GM23338 (cell line): ENCODE measurements at places on chromosomes 5 and 9.

DNA sequence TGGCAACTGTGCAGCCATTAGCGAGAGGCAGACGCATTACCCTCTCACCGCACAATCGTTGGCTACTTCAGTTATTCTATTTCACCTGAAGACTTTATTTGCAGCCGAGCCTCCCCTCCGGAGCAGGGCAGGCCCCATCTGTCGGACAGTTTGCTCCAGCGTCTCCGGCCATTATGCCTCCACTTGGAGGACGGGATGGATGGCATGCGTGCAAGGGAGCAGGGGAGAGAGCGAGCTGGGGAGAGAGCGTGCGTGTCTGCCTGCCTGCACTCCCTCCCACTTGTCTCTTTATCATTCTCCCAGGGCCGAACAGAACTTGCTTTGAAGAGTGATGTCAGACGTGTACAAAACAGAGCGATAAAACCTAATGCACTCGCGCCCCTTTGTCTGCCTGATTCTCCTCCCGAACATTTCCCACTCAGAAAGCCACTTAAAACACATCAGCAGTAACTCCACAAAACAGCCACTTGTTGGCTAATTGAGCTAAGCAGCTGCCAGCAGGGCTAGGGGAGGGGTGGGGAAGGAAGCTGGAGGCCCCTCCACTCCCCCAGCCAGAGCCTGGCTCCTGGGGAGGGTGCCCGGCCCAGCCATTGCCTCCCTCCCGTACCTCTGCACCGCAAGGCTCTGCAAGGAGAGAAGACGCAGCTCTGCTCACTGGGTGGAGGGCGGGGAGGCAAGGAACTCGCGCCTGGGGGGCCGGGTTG lies 43.4 kb upstream of the FUBP3 start:
- DNase-seq = peak; percentile 56

GRCh38 chr5:158174918-158175851 lies 316.2 kb upstream of the CLINT1 start:
- DNase-seq = peak; percentile 95

- DNase-seq = no peak
These were observed 39.2 kb upstream of the RAB3C start for GRCh38 chr5:58543723-58544122.

GRCh38 chr5:68252673-68253623 lies 37.4 kb downstream of the PIK3R1 start:
- DNase-seq = peak; percentile 91

DNA sequence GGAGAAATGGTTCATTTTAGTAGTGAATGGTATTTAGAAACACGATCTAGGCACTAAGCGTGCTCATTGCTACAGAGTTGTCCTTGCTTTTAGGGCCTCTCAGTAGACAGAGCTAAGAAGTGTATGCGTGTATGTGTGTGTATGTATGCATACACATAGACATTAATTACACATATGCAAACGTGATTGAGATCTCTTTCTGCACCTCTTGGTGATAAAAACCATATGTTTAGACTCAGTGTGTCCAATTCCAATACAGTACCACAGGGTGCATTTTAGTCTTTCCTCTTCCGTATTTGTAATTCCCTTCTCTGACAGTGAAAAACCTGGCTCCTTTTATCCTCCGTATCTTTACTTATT lies 13.1 kb downstream of the TRIO start:
- no peak for DNase-seq

- DNase-seq = no peak
These were observed 276.8 kb downstream of the ADAMTS6 start for GRCh38 chr5:65204966-65205365.

DNA sequence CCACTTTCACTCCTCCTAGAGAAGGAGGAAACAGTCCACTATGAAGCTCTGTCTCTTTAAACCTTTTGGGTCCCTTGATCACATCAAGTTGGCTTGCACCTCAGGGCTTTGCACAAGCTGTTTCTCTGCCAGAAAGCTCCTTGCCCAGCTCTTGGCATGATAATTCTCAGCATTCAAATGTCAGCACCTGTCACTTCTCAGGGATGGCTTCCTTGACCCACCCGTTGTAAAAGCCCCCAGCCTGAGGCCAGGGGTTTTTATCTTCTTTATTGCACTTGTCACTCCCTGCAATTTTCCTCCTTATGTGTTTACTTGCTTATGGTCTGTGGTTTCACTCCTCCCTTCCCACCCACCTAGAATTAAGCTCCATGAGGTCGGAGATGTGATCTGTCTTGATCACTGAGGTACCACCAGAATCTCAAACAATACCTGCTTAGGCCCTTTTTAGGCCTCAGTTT lies 200.7 kb upstream of the TBC1D2 start:
- no peak for DNase-seq

- no peak for DNase-seq
These were observed 455.8 kb upstream of the PTGER4 start for GRCh38 chr5:40223884-40224402.

DNA sequence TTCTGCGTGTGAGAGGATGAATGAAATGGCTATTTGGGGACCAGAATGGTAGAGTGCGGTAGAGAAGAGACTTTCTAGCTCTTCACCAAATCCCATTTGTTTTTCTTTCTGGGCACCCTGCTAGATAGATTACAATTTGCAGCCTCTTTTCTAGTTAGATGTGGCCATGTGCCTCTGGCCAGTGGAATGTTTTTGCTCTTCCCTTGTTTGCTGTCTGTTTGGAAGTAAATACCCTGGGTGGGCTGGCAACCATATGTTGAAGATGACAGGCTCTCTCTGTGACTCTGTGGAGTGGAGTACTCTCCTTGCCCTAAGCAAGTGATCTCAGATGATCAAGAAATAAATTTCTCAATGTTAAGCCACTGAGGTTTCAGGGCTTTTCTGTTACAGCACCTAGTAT lies 12.9 kb downstream of the GNG10 start:
- no peak for DNase-seq

DNA sequence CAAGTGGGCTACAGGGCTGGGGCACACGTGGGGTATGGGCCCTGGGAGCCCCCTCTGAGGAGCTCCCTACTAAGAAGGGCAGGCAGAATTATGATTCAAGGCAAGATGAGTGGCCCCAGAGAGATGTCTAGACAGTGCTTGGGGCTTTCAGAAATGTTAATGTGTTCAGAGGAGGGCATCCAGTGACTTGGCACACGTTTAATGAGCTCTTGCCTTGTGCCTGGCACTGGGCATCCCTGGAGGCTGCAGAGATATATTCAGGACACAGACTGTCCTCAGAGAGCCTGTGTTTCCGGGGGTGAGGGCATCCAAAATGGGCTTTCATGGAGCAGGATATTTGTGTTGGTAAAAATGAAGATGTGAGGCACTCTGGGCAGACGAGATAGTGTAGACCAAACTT lies 25.4 kb upstream of the DAB2IP start:
- DNase-seq = no peak

GRCh38 chr5:156199045-156199444 lies 127.9 kb upstream of the SGCD start:
- no peak for DNase-seq

DNA sequence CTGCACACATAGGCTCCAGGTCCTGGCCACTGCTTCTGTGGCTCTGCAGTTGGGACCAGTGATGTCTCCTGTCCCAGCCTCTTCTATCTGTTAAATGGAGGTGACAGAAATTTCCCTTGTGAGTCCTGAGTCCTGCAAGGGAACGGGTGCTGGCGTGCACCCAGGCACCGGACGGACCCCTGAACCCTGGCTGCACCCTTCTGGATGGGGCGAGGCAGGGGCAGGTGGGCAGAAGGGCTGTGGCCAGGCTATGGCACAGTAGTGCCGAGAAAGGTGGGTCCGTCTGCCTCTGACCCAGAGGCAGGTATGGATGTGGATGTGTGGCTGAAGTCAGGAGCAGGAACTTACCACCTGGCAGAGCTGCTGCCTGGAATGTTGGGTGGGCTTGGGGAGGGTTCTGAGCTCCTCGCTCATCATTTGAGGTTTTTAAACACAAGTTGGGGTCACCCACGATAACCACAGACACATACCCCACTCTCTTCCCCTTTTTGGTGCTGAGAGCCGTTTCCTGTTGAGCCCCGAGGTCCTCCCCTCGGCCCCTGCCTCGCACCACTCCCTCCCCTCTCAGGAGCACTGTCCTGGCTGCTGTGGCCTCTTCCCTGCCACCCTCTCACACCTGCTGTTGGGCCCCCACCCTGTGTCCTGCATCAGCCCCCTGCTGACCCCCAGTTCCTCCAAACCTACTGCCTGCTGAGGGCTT lies 82.0 kb downstream of the COL5A1 start:
- no peak for DNase-seq

- DNase-seq = no peak
These were observed 199.9 kb downstream of the AOPEP start for GRCh38 chr9:94926431-94926800.

- peak; percentile 54 for DNase-seq
These were observed 91.8 kb upstream of the CACNA1B start for GRCh38 chr9:137785704-137786161.

- no peak for DNase-seq
These were observed 2218.5 kb downstream of the MAT2B start for GRCh38 chr5:165723931-165724330.

- no peak for DNase-seq
These were observed 57.4 kb downstream of the LHFPL2 start for GRCh38 chr5:78591138-78591612.
